ENCODE measurements at places on chromosomes 4 and X.

DNA sequence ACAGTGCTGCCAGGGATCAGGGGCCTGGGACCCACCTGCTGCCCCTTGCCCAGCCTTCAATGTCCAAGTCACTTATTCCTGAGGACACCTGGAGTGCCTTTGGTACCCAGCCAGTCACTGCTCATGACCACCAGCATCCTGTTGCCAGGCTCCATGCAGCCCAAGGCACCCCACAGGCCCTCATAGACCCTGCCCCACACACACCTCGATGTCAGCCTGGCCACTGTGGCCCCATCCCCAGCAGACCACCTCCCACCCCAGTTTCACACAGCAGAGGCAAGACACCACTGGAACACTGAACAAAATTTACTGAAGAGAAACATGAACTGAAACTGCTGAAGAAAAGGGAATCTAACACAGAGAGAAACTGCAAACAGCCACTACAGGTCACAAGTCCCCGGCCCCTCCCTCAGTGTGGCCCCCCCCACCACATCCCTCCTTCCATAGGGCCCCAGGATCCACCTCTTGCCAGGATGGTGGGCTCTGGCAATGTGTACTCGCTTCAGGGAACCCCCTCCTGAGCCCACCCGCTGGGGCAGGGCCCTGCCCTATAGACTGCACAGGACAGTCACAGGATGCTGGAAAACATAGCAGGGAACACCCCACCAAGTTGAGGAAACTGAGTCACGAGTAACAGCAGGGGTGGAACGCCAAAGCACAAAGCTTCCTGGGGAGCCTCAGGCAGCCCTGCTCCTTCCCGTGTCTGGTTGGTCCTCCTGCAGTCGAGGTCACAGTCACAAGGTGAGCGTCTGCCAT is 5.2 kb downstream of the PNMA5 start:
- DNase-seq: no peak

DNA sequence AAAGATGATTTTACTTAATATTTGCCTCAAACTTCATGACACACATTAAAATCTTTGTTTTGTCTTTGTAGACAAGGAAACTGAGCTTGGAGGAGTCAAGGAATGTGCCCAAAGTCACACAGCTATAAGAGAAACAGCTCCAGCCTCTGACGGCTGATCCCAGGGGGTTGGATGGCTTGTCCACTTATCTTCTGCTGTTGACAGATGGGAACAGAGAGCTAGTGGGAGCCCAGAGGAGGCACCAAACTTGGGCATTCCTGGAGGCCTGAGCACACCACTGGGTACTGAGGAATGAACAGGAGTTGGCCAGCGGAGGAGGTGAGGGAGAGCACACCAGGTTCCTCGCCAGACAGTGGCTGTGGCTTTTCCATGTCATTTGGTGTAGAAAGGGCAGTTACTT is 56.4 kb upstream of the GPR78 start:
- DNase-seq: no peak

- DNase-seq: no peak
Observed at GRCh38 chrX:37779857-37780256, at the start of gene CYBB. CYBB (plus strand) TSS chrX:37780059; CDS start chrX:37780078, 19 bp downstream.

DNA sequence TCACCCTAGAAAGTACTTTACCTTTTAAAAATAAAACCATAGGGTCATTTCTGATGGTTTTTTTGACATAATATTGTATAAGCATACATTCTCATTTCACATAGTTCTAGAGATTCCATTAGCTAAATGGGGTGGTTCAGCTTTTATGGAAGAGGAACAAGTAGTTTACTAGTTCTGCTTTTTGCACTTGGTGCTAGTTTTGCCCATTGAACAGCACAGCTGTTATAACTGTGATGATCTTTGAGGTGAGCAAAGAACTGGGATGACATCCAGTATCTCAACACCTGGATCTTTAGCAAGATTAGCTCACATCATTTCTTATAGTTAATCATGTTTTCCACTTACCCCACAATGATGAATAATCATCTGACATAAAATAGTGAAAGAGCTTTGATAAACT is 40.9 kb downstream of the MOB1B start:
- no peak for DNase-seq

GRCh38 chr4:102437111-102437510 is 64.0 kb upstream of the NFKB1 start:
- DNase-seq: no peak

DNA sequence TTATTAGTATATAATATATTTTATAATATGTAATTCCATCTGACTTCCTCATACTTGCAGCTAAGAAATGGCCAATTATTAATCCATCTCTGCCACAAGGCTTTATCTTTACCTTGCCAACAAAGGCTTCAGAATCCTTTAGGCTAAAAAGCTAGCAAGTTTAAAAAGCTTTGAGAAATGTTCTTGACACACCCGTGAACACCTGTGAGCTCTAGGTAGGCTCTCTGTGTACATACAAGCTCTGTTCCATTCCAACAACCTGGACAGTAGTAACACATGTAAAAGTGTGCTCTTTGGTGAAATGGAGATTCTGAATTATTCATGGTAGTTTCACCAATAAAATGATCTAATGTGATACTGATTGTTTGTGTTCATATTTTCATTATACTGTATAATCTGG is 49.7 kb upstream of the USP9X start:
- DNase-seq: no peak

DNA sequence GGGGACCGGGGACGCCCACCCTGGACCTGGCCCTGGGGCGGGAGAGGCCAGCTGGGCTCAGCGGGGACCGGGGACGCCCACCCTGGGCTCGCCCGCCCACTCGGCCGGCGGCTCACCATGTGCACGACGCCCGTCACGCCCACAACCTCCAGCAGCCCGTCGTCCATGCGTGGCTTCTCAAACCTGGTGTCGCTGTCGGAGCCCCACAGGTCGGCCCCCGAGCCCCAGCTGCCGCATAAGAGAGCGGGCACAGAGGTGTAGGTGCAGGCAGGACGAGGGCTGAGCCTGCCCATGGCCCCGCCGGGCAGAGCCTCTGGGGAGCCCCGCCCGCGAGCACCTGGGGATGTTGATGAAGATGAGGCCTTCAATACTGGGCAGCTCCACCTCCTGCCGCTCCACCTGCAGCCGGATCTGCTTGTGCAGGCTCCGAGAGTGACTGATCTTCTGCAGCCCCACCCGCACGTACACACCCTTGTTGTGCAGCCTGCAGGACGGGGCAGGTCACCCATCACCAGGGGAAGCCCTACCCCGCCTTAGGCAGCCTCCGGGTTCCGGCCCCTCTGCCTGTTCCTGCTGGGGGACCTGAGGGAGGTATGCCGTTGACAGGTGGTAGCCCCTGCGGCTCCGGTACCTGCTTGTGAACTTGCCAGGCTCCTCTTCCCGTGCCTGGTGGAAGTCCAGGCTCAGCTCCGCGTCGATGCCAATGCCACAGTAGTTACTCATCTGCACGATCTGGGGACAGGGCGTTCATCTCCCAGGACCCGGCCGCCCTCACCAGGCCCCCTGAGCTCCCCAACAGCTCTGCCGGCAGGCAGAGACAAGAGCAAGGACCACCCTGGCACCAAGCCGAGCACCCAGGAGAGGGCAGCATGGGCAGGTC is 11.8 kb downstream of the DGKQ start:
- DNase-seq: no peak

DNA sequence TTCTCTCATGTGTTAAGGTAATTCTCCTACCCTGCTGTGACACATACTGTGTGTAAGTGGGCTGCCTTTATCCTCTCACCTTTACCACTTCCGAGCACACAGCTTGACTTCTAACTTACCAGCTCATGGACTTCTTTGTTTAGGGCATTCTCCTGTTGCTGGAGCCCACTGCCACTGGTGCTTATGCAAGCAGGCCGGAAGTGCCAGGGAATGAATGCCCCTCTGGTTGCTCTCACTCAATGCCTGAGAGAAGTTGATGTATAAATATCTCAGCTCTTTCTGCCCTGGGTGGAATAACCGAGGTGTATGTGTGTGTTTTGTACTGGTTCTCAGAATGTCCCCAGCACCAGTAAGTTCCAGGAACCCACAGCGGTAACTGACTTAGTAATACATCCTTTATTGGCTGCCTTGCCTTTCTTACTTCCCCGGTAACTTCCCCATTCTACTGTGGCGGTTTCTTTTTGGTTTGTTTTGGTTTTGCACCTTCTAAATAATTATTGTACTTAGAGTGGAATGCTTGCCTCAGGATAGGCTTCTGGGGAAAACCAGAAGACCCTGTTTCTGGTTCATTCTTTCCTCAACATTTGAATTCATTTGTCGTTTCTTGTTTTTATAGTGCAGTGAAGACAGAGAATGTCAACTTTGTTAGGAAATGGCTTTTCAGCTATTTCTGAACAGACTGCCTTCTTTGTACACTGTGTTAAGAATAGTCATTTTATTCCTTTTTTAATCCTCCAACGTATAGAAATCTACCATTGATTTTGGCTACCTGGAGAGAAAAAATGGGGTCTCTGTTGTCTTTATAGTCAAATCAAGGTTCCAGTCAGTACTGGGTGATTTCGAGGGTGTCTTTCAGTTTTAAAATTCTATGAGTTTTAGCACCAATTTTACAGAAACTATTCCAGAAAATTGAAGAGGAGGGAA is 45.4 kb downstream of the CXorf58 start:
- DNase-seq: peak; percentile 1

GRCh38 chr4:17939054-17939453 is 82.5 kb downstream of the LCORL start:
- no peak for DNase-seq

DNA sequence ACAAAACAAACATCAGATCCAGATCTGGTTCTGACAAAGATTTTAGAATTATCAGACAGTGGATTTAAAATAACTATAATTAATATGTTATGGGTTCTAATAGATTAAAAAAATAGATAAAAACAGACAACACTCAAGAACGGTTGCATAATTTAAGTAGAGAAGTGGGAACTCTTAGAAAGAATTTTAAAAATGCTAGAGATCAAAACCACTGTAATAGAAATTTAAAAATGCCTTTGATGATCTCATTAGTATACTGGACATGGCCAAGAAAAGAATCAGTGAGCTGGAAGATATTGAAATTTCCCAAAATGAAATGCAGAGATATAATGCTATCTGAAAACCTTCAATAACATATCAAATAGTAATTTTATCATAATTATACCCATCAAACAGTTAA is 28.3 kb upstream of the DYNLT3 start:
- DNase-seq: no peak

- no peak for DNase-seq
Observed at GRCh38 chr4:114077610-114078009, 98.2 kb upstream of the ARSJ start.

GRCh38 chr4:138870737-138871554 is 144.6 kb upstream of the NOCT start:
- peak; percentile 2 for DNase-seq

DNA sequence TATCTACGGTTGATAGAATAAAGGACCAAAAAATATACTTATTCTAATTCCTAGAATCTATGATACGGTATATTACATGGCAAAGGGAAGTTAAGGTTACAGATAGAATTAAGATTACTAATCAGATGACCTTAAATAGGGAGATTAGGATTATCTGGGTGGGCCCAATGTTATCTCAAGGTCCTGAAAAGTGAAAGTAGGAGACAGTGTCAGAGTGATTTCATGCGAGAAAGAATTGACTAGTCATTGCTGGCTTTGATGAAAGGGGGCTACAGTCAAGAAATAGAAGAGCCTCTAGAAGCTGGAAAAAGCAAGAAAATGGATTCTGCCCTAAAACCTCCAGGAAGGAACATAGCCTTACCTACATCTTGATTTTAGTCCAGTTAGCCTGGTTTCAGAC is 176.9 kb upstream of the PPP1R2C start:
- DNase-seq: no peak

- no peak for DNase-seq
Observed at GRCh38 chrX:80485543-80485942, 65.3 kb downstream of the TENT5D start.

GRCh38 chr4:185865901-185866328 is 53.9 kb upstream of the SORBS2 start:
- no peak for DNase-seq

- no peak for DNase-seq
Observed at GRCh38 chrX:9522378-9523155, 57.7 kb downstream of the TBL1X start.

- no peak for DNase-seq
Observed at GRCh38 chrX:40093586-40093985, 4.2 kb downstream of the BCOR start.

DNA sequence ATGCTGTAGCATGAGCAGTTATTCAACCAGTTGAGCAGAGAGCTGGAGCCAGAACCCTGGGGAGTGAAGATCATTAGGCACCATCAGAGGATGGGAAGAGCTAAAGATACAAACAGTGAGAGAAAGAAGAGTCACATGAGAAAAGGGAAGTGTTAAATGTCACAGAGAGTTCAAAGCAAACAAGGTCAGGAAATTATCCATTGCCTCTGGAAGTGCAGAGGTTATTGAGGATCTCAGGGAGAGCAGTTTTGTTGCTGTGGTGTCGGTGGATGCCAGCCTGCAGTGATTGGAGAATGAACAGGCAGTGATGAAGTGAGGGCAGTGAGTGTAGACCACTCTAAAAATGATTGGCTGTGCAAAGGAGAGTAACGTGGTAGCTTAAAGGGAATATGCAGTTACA is 17.7 kb downstream of the SPARCL1 start:
- DNase-seq: no peak

DNA sequence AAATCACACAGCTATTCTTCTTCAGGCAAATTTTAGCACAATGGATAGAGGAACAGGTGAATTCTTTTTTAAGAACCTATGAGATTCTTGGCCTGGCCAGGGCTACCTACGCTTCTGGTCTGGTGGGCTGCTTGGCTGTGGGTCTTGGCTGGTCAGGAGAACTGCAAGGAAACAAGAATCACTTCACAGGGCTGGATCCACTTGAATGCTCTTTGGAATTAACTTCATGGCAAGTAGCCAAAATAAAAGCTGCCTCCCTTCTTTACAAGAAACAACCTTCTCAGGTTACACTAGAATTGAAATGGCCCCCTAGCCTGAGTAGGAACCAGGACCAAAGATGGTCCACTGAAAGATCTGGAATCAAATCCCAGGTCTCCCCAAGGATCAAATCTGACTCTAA is 519.1 kb downstream of the IQCM start:
- no peak for DNase-seq

GRCh38 chr4:7335344-7336066 is 99.2 kb downstream of the PSAPL1 start:
- no peak for DNase-seq

GRCh38 chrX:24190500-24191156 is 41.1 kb downstream of the ZFX start:
- DNase-seq: no peak

GRCh38 chrX:91434351-91435168 is at the start of gene PABPC5:
PABPC5 (plus strand) TSS chrX:91434839; CDS start chrX:91435578, 739 bp downstream.
- DNase-seq: no peak

- DNase-seq: no peak
Observed at GRCh38 chr4:149785696-149786431, 29.8 kb downstream of the IQCM start.
